ENCODE measurements at places on chromosomes 12 and 14. TPM values are rescaled to one million over a fixed set of nuclear protein-coding genes. Genes with fewer than 3 reads are reported as not detected.

Gene BDKRB2
- total RNA-seq, result 28.0 TPM

Gene GDF3
- not detected for total RNA-seq

Gene ATL1
- total RNA-seq, result 11.3 TPM

Gene SMOC1
- total RNA-seq, result 1.3 TPM

Gene VDR
- total RNA-seq, result 6.8 TPM

Gene MEG3
- 169 TPM for total RNA-seq

Gene NID2
- total RNA-seq, result 53.5 TPM

Gene BCL2L14
- 0.36 TPM for total RNA-seq

Gene MDM1
- total RNA-seq, result 21.8 TPM

Gene KRT73
- total RNA-seq, result not detected

Gene PMCH
- total RNA-seq, result not detected

Gene KLHL33
- 2.0 TPM for total RNA-seq

Gene KCNMB4
- 4.4 TPM for total RNA-seq

Gene LRRK2
- 15.4 TPM for total RNA-seq

- DNase-seq, result no peak
These were observed 129.3 kb upstream of the RASSF8 start for GRCh38 chr12:25829192-25829591.

GRCh38 chr14:101186992-101187815 lies 283.7 kb upstream of the RTL1 start:
- DNase-seq, result peak; percentile 4

GRCh38 chr12:96047229-96048211 lies 12.1 kb upstream of the LTA4H start:
- no peak for DNase-seq

DNA sequence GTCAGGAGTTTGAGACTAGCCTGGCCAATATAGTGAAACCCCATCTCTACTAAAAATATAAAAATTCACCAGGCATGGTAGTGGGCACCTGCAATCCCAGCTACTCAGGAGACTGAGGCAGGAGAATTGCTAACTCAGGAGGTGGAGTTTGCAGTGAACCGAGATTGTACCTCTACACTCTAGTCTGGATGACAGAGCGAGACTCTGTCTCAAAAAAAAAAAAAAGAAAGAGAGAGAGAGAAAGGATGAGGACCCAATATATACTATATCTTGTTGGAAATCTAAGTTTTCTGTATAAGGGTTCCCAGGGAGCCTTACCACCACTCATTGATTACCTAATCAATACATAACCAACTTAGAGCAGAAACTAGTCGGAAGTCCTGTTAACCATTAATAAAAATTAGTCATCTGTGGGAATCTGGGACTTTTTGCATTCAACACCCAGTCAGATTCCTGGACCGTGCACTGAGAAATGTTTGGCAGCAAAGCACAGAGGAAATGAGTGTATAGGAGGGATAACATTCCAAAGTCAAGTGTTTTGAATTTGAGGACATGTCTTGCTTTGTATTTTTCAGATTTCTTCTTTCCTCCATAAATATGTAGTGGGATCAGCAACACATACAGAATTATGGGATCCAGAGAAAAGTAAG lies 44.8 kb upstream of the NR2C1 start:
- no peak for DNase-seq

GRCh38 chr12:27592548-27592947 lies 68.5 kb downstream of the PPFIBP1 start:
- no peak for DNase-seq

DNA sequence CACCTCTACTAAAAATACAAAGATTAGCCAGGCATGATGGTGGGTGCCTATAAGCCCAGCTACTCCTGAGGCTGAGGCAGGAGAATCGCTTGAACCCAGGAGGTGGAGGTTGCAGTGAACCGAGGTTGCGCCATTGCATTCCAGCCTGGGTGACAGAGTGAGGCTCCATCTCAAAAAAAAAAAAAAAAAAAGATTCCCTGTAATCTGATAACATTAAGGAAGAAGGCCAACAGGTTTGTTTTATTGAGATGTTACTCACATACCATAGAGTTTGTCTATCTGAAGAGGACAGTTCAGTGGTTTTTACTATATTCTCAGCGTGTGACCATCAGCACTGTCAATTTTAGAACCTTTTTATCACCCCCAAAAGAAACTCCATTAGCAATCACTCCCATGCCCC lies 37.5 kb downstream of the TSPAN9 start:
- no peak for DNase-seq

DNA sequence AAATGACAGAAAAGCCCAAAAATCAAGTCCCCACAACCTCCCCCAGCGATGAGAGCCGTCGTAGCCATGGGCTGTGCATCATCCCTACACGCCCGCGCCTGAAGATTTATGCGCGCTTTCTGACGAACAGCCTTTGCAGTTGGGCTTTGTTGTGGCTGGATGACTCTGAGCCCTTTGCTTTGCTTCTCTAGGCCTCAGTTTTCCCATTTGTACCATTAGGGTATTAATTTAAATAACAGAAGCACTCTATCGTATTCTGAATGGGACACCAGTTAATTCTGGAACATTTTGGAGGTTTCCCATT lies 24.2 kb downstream of the SFSWAP start:
- no peak for DNase-seq

DNA sequence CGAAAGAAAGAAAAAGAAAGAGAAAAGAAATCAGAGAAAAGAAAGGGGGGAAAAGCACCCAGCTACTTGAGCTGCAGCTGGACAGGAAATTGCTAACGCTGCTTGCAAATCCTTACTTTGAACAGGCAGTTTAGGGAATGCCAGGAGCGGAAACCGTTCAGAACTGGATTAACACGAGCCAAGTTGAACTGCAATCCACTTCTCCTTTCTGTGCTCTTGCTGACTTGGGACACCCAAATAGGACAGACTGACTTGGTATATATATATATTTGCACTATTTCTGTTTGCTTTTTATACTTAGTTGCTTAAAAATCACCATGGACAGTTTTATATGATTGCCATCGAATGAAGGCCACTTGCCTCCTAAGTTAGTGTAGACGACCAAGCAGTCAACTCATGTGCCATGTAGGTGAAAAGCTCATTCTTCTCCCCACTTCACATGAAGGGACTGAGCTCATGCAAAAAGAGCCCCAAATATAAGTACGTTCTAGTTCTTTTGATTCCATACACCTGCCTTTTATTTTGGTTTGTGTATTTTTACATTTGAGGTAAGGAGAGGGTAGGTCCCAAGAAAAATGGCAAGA lies 5.5 kb downstream of the DUSP6 start:
- no peak for DNase-seq

DNA sequence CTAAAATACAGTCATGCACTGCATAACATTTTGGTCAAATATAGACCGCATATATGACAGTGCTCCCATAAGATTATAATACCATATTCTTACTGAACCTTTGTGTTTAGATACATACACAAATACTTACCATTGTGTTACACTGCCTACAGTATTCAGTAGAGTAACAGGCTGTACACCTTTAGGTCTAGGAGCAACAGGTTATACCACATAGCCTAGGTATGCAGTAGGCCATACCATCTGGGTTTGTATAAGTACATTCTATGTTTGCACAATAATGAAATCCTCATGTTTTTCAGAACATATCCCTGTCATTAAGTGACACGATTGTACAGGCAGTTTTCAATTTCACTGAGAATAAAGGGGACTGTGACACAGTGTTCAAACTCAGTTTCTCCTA lies 22.3 kb downstream of the KDM5A start:
- DNase-seq, result no peak

GRCh38 chr12:47811581-47812484 lies 7.9 kb downstream of the HDAC7 start:
- peak; percentile 60 for DNase-seq

- no peak for DNase-seq
These were observed 207.0 kb downstream of the SLC41A2 start for GRCh38 chr12:104751120-104751519.

GRCh38 chr14:33992274-33993007 lies 41.6 kb upstream of the EGLN3 start:
- no peak for DNase-seq

DNA sequence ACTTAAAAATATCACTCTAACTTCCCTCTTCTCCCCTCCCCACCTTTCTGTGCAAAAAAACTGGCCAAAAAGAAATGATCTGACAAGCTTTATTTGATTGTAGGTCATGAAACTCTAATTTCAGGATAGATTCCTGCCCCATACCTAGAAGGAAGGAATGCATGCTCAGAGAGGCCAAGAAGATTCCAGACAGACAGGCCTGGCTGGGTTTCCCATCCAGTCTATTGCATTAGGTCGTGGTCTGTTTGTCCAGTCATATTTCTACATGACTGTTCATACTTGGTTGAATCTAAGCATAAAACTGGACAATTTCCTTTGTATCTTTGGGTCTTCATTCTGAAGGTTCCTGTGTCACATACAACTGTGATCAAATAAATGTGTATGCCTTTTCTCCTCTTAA lies 20.0 kb upstream of the SLC15A5 start:
- no peak for DNase-seq

- no peak for DNase-seq
These were observed 210.4 kb downstream of the EXOC5 start for GRCh38 chr14:57058319-57058718.

GRCh38 chr12:106461730-106462129 lies 104.2 kb downstream of the POLR3B start:
- DNase-seq, result no peak

DNA sequence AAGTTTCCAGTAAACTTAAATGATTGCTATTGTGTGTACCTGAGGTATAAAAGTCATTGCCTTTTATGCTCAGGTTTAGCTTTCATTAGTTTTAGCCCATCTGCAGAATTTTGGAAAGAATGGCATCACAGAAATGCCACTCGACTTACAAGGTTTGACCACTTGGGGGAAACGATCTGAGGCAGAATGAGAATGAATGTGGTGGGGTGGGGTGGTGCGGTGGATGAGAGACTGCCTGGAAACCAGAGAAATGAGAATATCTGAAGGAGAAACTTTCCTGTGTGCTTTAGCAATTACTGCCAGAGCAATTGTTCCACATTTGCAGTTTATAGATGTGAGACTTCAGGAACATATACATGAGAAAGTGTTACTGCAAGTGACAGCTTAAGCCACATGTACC lies 225.4 kb upstream of the PDE3A start:
- no peak for DNase-seq

GRCh38 chr12:122691566-122691965 lies 11.6 kb downstream of the HCAR2 start:
- DNase-seq, result no peak

GRCh38 chr12:15014708-15015107 lies 41.9 kb downstream of the PDE6H start:
- DNase-seq, result no peak

All from omental fat pad (tissue), 4 donors.